HFFc6 (cell line): ENCODE measurements at places on chromosomes 1 and 21.

- no peaks in the 10 kb centered on the region for H3K4me1 ChIP-seq
- H3K36me3 ChIP-seq: no peaks in the 10 kb centered on the region
- no peak overlapping the region for H3K4me3 ChIP-seq
Measured at GRCh38 chr1:194102607-194103006, 916.2 kb upstream of the B3GALT2 start.

DNA sequence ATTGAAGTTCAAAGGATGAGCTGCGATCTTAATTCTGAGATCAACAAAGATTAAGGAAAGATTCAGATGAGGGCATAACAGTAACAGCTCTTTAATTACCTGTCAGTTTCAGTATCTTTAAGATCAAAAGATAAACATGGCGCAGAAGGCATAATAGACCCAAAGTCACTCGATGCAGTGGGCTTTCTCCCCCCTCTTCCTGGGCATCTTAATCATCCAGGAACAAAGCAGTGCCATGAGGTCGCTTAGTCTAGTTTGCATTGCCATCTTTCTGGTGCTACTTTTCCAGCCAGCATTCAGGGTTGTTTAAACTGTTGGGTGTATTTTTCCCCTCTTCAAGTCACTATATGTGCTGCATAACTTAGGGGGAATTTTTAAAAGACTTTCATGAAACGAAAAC lies 72.3 kb downstream of the HUNK start:
- H3K4me3 ChIP-seq: no peak overlapping the region
- H3K4me1 ChIP-seq: no peaks in the 10 kb centered on the region
- H3K27ac ChIP-seq: no peak overlapping the region
- no peaks in the 10 kb centered on the region for H3K27me3 ChIP-seq
- DNase-seq: no peak
- H3K36me3 ChIP-seq: peaks cover 10% of the 10 kb centered on the region

DNA sequence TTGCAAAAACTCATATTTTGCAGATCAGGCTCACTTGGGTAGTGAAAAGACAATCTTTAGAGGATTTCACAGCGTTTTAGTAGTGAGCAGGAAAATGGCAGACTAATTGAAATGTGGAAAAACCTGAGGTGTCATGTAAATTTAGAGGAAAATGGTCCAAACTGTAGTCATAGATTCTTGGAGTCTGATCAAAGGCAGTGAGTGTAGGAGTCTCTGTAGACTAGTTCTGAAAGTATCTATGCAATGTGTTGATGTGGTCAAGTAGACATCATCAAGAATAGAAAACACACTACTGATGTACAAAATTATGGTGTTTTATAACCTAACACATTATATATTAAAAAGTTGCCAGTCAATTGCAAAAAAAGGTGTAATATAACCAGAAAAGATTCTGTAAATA lies 143.2 kb upstream of the C1orf105 start:
- peaks cover 39% of the 10 kb centered on the region for H3K4me1 ChIP-seq
- H3K4me3 ChIP-seq: no peak overlapping the region
- no peak overlapping the region for H3K27ac ChIP-seq
- no peaks in the 10 kb centered on the region for H3K36me3 ChIP-seq

DNA sequence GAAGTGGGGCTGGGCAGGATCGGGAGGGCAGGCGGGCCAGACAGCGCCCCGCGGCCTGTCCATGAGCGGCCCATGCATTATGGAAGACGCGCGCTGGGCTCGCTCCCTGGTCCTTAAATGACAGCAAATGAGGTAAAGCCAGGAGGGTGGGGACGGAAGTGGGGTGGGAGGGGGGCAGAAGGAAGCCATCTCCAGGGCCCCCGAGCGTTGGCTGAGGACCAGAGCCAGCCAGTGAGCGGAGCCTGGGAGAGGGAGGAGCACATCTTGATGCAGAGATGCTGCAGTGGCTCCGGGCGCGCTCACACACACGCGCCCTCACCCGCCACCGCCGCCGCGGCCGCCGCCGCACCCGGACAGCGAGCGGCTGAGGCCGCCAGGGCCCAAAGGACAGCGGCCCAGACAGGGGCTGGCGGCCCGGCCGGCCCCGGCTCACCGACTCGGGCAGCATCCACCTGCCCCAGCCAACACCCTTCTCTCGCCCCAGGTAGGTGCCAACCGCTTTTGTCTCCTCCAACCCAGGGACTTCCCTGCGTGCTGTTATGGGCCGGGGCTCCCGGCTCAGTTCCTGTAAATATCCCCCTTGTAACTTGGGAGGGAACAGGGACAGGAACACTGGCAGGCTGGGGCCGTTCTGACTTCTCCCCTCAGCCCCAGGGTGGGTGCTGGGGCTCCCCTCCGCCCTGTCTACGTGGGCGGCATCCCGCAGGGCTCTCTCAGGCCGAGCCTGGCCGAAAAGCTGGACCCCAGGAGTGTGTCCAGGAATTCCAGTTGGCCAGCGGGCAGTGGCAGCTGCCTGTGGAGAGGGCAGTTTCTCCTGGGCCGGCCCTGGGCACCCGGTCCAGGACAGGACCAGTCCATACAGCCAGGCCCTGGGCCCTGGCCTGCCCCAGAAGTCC lies at the start of gene CNTN2:
Gene CNTN2 (plus strand): TSS at position 302 of the 896 bp plus-strand sequence. CDS start 9,974 bp downstream, outside the sequence.
- H3K36me3 ChIP-seq: no peaks in the 10 kb centered on the region
- no peaks in the 10 kb centered on the region for H3K4me1 ChIP-seq
- DNase-seq: no peak
- peaks cover 70% of the 10 kb centered on the region for H3K27me3 ChIP-seq

GRCh38 chr21:28877318-28877884 lies 115.3 kb downstream of the LTN1 start:
- peaks cover 23% of the 10 kb centered on the region for H3K36me3 ChIP-seq
- H3K4me1 ChIP-seq: peaks cover 5% of the 10 kb centered on the region; the same call in 1 of the 2 replicates
- H3K27me3 ChIP-seq: no peaks in the 10 kb centered on the region
